ENCODE measurements at places on chromosomes 2 and 18.
A peak's percentile ranks its signal among the peaks of the same experiment; 100 is the strongest.

DNA sequence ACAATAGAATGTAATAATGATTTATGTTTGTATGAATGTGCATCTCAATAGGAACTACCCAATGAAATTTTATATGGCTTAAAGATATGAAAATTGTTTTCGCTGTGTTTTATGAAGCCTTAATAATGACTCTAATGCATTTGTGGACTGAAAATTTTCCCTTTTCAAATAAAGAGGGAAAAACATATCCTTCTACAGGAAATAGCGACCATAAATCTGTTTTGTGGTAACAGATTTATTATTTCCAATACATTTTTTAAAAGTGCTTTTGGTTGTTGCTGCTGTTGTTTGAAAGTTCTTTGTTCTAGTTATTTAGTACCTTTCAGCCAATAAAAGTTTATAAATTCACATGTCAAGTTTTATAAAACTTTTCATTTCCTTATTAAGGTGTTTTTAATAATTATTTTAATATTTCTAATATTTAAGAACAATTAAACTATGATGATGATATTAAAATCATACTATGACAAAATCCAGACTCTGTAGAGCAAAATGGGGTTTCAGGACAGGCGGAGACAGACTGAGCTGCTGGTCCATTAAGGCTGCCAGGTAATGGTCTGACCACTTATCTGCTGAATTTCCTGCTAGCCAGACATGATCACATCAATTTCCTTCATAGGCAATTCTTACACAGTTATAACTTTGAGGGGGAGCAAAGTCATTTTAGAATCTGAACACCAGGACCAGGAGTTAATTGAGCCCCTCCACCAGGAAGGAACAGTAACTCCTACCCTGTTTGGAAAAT, 65.7 kb upstream of the NEUROD1 start:
- H3K4me3 ChIP-seq: no peak overlapping the region
- no peak for DNase-seq
- no peaks in the 10 kb centered on the region for H3K27me3 ChIP-seq
- no peaks in the 10 kb centered on the region for H3K4me1 ChIP-seq
- H3K36me3 ChIP-seq: no peaks in the 10 kb centered on the region

- H3K27me3 ChIP-seq: no peaks in the 10 kb centered on the region
- H3K4me1 ChIP-seq: no peaks in the 10 kb centered on the region
- H3K4me3 ChIP-seq: no peak overlapping the region
These were observed 49.3 kb upstream of the PAX8 start for GRCh38 chr2:113328043-113328442.

- H3K4me3 ChIP-seq: no peak overlapping the region
- H3K36me3 ChIP-seq: no peaks in the 10 kb centered on the region
- H3K27me3 ChIP-seq: no peaks in the 10 kb centered on the region
- DNase-seq: no peak
These were observed 171.6 kb downstream of the DIS3L2 start for GRCh38 chr2:232133078-232133477.

GRCh38 chr2:98465456-98466226, 21.0 kb downstream of the INPP4A start:
- no peaks in the 10 kb centered on the region for H3K4me1 ChIP-seq
- DNase-seq: peak; percentile 45
- H3K4me3 ChIP-seq: no peak overlapping the region
- H3K27me3 ChIP-seq: no peaks in the 10 kb centered on the region

DNA sequence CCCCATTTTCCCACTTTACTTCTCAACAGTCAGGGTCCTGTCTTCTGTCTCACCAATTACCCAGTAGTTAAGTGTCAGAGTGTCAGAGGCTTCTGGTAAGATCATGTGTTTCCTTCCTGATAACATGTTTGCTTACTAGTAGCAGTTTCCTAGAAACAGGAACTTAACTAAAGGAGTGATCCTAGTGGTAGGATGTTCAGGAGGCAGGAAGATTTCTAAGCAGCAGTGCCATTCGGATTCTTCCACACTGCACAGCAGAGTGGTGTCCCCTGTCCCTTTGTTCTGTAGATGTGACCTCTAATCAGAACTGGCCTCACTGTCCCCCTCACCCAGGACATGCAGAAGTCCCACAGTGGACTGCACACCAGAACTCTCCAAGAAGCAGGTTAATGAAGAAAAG, 221.8 kb upstream of the OSR1 start:
- DNase-seq: no peak
- no peak overlapping the region for H3K4me3 ChIP-seq
- no peaks in the 10 kb centered on the region for H3K4me1 ChIP-seq
- no peaks in the 10 kb centered on the region for H3K36me3 ChIP-seq
- H3K27me3 ChIP-seq: no peaks in the 10 kb centered on the region
